ENCODE measurements at places on chromosomes 7 and 10.
A peak's percentile ranks its signal among the peaks of the same experiment; 100 is the strongest.

GRCh38 chr7:155524018-155524556 lies 22.3 kb downstream of the CNPY1 start:
- DNase-seq = no peak

DNA sequence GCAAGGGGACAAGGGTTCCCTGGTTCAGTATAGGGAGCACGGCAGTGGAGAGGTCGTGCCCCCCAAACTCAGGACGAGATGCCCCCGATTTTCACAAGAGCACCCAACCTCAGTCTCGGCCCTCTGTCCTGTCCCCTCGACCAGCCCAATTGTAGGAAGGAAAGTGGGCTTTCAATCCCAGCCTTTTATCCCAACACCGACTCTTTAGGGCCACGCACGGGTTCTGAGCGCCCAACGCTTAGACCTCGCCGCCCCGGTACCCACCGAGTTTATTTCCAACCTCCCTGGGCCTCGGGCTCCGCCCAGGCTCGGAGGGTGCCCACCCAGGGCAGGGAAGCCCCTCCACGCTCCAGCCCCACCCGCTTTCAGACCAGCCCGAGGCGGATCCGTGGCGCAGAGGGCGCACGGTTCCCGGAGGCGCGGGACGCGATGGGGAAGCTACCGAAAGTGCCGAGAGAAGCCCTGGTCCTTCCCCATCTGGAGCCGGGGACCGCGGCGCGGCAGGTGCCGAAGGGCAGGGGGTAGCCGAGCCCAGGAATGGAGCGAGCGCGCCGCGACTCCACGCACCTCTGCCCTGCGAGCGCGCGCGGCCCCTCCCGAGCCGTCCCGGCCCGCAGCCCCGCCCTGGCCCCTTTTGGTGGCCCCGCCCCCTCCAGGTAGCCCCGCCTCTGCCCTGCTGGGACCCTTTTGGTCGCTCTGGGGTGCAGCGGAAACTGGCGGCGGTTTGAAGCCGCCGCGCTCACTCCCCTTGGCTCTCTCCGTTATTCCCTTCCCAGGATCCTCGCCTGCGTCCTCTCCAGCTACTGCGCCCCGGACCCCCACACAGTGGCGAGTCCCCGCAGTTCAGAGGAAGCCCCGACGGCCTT lies 20.4 kb downstream of the GRID2IP start:
- peak; percentile 79 for DNase-seq

DNA sequence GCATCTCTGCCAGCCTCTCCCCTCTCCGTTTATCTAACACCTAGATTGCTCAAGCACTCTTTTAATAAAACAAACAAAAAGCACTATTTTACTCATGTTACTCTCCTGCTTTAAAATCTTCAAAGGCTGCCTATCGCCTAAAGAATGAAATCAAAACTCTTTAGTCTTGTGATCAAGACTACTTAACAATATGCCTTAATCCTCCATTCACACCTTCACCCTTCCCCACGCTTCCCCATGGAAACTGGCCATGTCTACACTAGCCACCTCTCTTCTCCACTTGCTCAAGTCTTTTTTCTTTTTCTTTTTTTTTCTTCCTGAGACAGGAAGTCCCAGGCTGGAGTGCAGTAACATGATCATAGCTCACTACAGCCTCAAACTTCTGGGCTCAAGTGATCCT lies 47.8 kb upstream of the TMEM213 start:
- DNase-seq = no peak

DNA sequence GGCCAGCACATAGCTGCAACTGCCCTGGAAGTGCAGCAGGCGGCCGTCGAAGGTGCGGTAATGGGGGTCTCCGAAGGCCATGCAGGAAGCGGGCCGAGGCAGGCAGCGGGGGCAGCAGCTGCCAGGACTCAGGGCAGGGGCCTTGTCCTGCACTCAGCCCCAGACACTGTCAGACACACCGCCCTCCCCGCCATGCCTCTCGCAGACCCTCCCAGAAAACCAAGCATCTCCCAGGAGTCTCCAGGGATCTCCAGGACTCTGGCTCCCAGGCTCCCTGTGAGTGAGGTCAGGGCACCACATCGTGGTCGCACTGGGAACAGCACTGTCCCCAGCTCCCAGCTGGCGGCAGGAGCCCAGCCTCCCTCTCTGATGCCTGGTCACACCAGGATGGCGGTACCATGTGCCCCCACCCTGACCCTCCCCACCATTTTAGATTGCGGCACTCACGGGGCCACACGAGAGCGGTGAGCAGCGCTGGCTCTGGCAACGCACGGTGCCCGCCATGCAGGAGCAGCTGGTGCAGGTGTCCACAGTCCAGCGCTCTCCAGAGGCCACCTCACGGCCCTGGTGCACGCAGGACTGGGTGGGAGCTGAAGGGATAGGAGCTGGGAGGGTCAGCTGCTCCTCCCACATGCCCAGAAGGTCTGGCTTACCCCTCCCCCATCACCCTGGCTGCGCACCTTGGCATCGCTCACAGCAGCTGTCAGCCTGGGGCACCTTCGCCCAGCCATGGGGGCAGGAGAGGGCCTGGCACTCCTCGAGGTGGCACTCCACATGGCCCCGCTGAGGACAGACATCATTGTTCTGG lies 17.5 kb downstream of the ATP6V1F start:
- DNase-seq = peak; percentile 99

DNA sequence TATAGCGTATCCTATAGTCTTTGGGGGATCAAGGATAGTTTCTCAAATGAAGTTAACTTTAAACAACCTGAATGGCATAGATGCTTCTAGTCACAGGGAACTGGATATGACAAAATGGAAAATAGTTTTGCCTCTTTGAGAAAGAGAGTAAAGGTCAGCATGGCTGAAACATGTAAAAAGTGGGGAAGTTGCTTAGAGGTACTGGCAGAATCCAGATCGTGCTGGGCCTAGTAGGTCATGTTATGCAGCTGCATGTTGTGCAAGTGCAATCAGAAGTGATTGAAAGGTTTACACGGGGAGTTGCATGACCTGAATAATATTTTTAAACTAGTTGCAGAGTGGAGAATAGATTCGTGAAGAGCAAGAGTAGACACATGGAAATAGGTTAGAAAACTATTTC lies 201.1 kb upstream of the HDAC9 start:
- no peak for DNase-seq

DNA sequence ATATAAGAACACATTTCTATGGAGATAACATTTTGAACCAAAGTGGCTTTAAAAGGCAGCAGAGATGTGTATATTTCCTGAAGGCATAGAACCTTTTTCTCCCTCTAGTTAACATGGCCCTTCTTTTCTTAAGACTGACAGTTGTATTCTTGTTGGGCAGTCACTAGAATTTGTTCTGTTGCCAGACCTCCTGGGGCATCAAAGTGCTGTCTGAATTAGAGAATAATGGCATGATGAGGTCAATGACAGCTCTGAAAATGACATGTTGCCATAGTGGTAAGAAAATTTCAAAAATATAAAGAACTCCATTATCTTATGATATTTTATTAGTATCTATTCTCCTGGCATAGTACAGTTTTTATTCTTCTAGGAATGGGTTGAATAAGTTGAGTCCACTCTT lies 446.7 kb downstream of the NRG3 start:
- no peak for DNase-seq

DNA sequence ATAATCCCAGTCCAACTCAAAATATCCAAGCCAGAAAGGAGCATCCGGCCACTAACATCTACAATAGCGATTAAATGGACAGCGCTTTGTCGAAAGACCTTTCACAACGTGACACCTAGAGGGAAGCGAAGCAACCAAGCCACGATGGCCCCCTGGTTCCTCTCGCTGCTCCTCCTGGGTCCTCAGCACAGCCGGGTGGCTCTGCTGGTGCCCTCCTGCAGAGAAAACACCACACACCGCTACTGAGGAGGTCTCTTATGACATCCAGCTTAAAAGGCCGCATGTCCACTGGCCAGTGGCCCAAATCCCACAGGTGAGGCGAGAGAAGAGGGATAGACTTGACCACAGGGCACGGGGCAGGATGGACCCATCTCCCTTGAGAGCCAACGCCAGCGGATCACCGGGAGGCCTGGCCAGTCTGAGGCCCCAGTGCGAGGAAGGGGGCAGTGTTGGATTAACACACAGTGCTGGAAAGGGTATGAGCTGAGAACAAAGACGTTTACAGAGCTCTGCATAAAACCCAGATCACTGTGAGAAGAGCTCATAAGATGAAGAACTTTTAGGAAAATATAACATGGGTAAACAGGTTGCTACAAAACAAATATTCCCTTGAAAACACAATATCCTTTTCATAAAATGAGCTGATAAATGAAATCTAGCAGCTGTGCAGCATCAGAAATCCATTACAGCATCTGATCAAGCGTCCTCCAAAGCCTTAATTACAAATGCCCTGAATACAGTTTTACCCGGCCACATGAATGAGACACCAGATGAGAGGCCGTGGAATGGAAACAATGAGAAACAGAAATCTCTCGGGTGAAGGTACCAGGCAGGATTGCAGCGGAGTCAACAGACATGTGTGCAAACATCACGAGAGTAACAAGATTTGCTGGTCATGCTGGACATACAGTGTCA lies 236.7 kb downstream of the DIP2C start:
- DNase-seq = peak; percentile 69

GRCh38 chr7:38169847-38170246 lies 8.2 kb upstream of the STARD3NL start:
- DNase-seq = no peak

All from SK-N-SH (cell line).